IMR-90 (cell line): ENCODE measurements at places on chromosomes 1 and 21. TPM values are rescaled to one million over a fixed set of nuclear protein-coding genes. Genes with fewer than 3 reads are reported as not detected.
A peak's percentile ranks its signal among the peaks of the same experiment; 100 is the strongest.

DNA sequence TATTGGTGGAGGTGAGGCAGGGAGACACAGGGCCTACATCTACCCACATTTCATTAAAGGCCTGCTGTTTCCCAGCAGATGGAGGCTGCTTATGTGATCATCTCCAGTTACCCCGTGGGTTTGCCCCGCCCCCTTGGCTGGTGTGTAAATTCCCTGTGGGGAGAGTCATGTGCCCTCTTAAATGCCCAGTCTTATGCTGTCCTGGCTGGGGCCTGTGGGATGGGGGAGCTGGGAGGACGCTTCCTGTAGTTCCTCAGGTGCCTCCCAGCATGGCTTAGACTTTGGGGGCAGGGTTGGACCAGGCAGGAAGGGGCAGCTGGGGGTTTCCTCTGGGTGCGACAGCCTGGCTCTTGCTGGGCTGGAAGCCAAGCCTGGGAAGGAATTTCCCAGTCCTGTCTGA, 15.5 kb upstream of the CITED4 start:
- peak; percentile 91 for DNase-seq

- no peak for DNase-seq
These were observed 57.6 kb downstream of the ETS2 start for GRCh38 chr21:38863291-38863690.

DNA sequence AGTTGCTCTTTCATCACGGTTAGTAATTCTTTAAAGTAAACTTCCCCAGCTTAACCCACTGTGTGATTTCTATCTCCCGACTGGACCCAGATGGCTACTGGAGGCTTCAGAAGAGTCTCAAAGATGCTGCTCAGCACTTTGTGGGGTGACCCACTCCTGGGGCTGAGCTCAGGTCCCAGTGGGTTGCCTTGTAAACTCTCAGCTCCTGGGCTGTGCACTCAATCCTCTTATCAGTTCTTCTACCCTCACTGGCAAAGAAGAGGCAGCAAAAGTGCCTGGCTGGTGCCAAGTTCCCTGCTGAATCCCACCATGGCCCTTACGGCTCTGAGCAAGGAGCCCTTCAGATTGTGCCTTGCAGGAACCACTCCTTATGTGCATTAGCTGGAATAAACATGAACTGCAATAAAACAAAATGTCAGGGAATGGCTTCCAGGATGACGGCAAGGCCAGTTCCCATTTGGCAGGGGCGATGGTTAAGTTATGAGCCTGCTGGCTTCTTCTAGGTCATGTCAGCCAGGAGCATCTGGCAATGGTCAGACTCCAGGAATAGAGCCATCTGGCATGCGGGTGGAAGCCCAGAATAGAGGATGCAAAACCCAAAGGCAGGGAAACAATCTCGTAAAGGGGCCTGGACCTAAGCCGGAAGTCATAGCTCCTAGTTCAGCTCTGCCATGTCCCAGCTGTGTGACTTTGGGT, 6.8 kb downstream of the MYOC start:
- DNase-seq: no peak

GRCh38 chr21:41641821-41642701, 124.8 kb downstream of the RIPK4 start:
- DNase-seq: peak; percentile 94

DNA sequence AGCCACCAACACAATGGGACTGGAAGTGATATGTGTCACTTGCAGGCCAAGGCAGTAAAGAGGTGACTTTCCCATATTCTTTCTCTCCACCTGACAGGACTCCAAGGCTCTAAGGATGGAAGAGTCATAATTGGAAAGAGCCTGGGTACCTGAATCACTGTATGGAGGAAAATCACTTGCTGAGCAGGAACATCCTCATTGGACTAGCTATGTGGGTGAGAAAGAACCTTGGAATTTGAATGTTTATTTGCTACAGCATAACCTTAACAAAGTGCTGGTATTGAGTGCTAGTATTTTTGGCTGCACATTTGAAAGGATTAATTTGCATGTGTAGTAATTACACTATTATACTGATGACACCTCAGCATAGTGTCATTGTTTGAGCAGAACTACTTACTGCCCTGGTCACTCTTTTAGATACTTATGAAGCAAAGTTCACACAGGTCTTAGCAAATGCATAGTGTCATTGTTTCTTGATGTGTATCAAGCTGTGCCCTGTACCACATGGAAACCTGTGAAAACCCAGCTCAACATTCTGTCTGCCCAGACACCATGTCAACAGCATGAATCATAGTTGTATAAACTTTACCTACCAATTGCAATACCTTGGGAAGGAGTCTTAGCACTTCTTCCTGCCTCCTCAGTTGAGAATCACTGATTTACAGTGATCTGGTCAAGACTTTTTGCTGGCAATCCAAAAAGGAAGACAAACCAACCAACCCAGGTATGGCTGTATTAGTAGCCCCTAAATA, 5.1 kb upstream of the S100A10 start:
- peak; percentile 44 for DNase-seq

- peak; percentile 66 for DNase-seq
These were observed 16.8 kb downstream of the DUSP10 start for GRCh38 chr1:221724931-221725605.

DNA sequence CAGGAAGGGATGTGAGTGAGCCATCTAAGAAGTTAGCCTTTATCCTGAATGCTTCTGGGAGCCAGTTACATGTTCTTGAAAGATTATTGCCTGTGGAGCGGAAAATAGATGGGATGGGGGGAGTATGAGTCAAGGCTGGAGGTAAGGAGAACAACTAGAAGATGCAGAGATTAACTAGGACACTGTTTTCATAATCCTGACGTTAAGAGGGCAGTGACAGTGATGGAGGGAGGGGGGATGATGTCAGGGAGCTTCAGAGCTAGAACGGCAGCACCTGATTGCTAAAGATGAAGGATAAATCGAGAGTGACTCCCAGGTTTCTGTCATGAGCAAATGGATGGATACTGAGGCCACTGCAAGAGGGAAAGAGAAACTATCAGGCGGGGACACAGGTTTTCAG, 10.0 kb upstream of the RCSD1 start:
- DNase-seq: no peak

DNA sequence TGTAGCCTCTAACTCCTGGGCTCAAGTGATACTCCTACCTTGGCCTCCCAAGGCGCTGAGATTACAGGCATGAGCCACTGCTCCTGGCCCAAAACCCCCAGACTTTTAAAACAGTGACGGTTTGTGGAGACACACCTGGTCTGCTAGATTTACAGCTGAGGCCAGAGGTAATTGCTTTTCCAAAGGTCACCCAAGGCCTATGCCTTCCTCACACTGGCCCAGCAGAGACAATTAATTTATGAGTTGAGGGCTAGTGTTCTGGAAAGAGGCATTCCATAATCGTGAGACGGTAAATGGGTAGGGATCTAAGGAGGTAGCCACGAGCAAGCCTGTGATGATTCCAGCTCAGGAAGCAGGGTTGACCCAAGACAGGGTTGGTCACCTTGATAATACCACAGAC, 12.4 kb upstream of the PARP1 start:
- no peak for DNase-seq

- DNase-seq: peak; percentile 22
These were observed 352.4 kb downstream of the USP25 start for GRCh38 chr21:16082038-16082816.

GRCh38 chr1:6360517-6361070, 33.0 kb downstream of the ACOT7 start:
- no peak for DNase-seq

DNA sequence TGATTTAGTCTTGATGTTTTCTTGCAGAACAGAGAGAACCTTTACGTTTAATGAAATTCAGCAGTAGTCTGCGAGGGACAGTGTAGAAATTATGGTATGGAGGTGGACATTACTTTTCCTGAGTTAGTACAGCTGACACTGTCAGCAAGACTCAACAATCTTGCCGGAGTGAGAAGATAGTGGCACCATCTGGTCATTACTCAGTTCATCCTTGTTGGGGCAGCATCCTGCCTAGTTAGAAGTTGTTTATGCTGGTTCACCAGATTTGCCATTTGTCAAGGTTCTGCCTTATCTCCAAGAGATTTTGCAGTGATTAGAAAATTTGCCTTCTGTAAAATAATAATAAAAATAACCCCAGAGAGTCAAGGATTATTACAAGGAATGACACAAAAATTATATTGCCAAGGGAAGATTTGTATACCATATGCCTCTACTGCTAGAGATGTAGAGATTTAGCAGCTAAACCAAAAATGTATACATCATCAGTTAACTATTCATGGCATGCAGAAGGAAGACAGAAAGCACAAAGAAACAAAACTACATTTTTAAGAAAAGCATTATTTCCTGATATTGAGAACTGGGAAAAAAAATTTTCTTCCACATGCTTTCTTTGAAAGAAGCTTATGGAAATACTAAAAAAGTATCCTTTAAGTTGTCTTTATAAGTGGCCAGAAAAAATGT, 1967.4 kb downstream of the NCAM2 start:
- no peak for DNase-seq

DNA sequence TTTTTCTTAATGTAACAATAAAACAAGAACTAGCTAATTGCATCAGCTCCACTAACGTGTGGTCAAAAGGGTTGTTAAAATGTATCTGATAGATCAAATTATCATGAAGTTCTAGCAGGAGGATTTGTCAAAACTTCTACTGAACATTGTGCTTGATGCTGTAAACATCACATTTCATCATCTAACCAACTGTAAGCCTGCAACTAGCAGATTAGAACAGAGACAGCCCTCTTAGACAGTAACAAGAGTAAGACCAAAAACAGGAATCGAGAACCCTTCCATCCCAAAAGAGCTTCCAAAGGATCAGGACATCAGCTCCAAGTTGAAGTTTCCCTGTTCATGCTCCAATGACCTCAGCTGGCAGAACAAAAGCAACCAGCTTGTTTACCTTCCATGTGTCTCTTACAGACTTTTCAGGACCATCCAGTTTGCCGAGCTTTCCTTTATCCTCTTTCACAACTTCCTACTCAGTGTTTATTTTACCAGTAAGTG, 44.6 kb downstream of the NIBAN1 start:
- no peak for DNase-seq

GRCh38 chr1:12167493-12168429, 970 bp downstream of the TNFRSF1B start:
- no peak for DNase-seq

DNA sequence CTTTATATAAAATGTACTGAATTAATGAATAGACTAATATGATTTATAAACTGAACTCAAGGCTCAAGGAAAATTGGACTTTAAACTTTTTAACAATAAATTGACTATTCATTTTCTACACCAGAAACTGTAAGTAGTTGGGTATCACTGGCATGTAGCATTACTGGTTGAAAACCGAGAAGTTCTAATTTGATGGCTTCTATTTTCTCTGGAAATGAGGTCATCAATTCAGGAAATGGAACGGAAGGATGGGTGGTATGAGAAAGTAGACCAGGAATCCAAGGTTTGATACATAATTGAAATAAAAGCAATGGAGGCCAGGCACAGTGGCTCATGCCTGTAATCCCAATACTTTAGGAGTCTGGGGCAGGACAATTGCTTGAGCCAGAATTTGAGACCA, 50.4 kb downstream of the RERE start:
- no peak for DNase-seq

- DNase-seq: no peak
These were observed 16.1 kb downstream of the DIPK1A start for GRCh38 chr1:92944901-92945747.

Gene CLEC20A
- total RNA-seq: not detected in 2 replicates

Gene RORC
- total RNA-seq: not detected in 2 replicates

Gene C4BPA
- total RNA-seq: not detected in 2 replicates

Gene FALEC
- total RNA-seq: not detected in 2 replicates

Gene CLCA4
- not detected in 2 replicates for total RNA-seq

Gene NCAM2
- 5.0 and 5.6 TPM in 2 replicates for total RNA-seq

Gene OLFML2B
- 0.36 and 0.56 TPM in 2 replicates for total RNA-seq

Gene OR2M5
- not detected in 2 replicates for total RNA-seq
